ENCODE measurements at places on chromosomes 6 and 20. TPM values are rescaled to one million over a fixed set of nuclear protein-coding genes. Genes with fewer than 3 reads are reported as not detected.

DNA sequence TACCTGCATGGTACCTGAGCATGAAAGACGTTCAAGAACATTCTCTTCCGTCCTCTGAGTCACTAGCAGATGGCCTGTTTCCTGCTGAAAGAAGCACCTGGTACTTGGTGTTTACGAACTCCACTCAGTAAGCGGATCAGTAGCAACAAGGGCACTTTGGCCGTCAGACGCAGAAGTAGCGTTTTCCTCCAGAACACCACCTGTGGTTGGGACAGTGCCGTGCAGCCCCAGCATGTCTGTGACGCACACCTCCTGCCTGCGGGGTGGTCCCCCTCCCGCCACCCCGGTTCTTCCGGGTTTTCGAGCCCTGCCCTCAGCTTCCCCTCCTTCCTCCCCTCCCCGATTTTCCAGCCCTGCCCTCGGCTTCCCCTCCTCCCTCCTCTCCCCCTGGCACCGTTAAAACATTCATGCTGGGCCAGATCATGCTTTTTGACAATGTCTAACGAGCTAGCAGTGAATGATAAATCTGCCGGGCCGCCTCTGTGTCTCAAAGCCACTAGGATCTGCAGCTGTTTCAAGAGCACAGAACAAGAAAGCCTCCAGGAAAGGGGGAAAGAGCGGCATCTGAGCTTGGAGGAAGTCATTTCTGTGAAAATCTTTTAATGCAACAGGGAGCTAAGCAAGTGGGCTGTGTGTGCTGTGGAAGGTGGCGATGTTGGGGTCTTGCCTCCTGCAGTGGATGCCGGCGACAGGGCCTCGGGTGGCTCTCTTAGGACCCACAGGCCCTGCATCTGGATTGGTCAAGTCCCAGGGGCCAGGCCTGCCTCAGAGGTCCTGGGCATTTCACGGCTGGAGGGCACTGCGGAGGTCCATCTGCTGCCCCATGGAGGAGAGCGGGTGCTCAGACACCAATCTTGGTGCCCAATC is 207.9 kb downstream of the ERMARD start:
- peaks cover 19% of the 10 kb centered on the region for H3K27me3 ChIP-seq
- peak; percentile 56 for DNase-seq
- H3K27ac ChIP-seq = no peak overlapping the region

- no peaks in the 10 kb centered on the region for H3K36me3 ChIP-seq
- no peak overlapping the region for H3K27ac ChIP-seq
- no peak overlapping the region for H3K4me3 ChIP-seq
- DNase-seq = no peak
Measured at GRCh38 chr6:117280922-117281321, 15.6 kb downstream of the VGLL2 start.

- DNase-seq = no peak
- H3K27me3 ChIP-seq = peaks cover 4% of the 10 kb centered on the region
- no peak overlapping the region for H3K4me3 ChIP-seq
- no peaks in the 10 kb centered on the region for H3K36me3 ChIP-seq
Measured at GRCh38 chr20:40192081-40192480, 497.0 kb downstream of the MAFB start.

GRCh38 chr6:143507358-143508145 is 4.0 kb downstream of the FUCA2 start:
- peaks cover 29% of the 10 kb centered on the region for H3K4me1 ChIP-seq
- H3K36me3 ChIP-seq = peaks cover 5% of the 10 kb centered on the region
- no peak overlapping the region for H3K27ac ChIP-seq
- no peak overlapping the region for H3K4me3 ChIP-seq
- H3K27me3 ChIP-seq = no peaks in the 10 kb centered on the region

- no peaks in the 10 kb centered on the region for H3K27me3 ChIP-seq
- peak overlapping the region; percentile 81 for H3K27ac ChIP-seq
- DNase-seq = peak; percentile 87
- H3K4me3 ChIP-seq = peak overlapping the region; percentile 78
- H3K36me3 ChIP-seq = no peaks in the 10 kb centered on the region
- H3K4me1 ChIP-seq = peaks cover 25% of the 10 kb centered on the region
Measured at GRCh38 chr20:34709044-34709830, 5.1 kb downstream of the TP53INP2 start.

Gene KCNG1
- total RNA-seq = 1.6 TPM

DNA sequence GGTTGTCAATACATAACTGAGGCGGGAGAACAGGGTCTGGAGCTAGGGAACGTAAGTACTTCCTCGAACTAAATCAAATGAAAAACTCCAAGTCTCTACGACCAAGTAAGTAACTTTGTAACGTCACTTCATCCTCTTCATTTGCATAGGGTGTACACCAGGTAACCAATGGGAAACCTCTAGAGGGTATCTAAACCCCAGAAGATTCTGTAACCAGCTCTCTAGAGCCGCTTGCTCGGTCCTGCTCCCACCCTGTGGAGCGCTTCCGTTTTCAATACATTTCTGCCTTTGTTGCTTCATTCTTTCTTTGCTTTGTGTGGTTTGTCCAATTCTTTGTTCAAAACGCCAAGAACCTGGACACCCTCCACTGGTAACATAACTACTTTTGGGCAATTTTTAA is 133.5 kb upstream of the TMEM170B start:
- no peak overlapping the region for H3K27ac ChIP-seq
- no peak for DNase-seq
- no peak overlapping the region for H3K4me3 ChIP-seq
- no peaks in the 10 kb centered on the region for H3K36me3 ChIP-seq
- peaks cover under 1% of the 10 kb centered on the region for H3K4me1 ChIP-seq
- no peaks in the 10 kb centered on the region for H3K27me3 ChIP-seq

Gene SLC17A4
- total RNA-seq = not detected

DNA sequence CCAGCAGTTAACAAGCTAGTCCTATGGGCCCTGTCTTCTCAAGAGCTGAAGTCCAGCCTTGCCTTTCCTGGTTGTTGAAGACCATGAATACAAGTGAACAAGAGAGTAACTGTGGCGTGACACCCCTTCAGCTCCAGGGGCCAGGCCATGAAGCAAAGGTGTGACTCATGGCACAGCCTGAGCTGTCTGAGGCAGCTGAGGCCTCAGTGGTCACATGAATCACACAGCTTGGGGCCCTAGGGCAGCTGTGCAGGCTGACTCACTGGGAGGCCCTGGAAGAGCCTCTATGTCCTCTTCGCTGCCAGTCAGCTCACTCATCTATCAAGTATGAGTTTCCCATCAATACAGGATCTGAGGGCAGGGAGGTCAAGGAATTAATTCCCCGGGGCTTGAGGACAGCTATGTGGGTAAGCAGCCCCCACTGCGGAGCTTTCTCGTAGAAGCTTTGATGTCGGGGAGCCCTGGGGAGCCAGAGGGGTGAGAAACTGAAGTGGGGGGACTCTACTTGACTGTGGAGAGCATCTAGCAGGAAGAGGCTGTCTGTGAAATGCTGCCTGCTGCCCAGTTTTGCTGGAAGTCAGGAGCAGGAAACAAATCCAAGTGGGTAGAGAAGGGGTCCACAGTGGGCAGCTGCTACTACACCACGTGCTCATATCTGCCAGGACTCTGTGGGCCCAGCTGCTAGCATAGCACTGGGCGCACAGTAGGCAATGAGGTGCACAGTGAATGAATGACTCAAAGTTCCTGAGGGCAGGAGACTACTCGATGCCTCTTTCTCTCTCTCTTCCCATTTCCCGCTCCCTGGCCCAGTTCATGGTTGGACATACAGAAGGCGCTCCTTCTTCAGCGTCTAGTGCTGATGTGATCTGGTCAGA is 13.7 kb upstream of the FAM83C start:
- no peaks in the 10 kb centered on the region for H3K27me3 ChIP-seq
- peaks cover 64% of the 10 kb centered on the region for H3K4me1 ChIP-seq
- peak; percentile 94 for DNase-seq

- no peaks in the 10 kb centered on the region for H3K4me1 ChIP-seq
- H3K27me3 ChIP-seq = no peaks in the 10 kb centered on the region
- H3K27ac ChIP-seq = no peak overlapping the region
- no peak for DNase-seq
Measured at GRCh38 chr20:6590891-6591637, 176.4 kb upstream of the BMP2 start.

Gene NHSL1
- 0.53 TPM for total RNA-seq

DNA sequence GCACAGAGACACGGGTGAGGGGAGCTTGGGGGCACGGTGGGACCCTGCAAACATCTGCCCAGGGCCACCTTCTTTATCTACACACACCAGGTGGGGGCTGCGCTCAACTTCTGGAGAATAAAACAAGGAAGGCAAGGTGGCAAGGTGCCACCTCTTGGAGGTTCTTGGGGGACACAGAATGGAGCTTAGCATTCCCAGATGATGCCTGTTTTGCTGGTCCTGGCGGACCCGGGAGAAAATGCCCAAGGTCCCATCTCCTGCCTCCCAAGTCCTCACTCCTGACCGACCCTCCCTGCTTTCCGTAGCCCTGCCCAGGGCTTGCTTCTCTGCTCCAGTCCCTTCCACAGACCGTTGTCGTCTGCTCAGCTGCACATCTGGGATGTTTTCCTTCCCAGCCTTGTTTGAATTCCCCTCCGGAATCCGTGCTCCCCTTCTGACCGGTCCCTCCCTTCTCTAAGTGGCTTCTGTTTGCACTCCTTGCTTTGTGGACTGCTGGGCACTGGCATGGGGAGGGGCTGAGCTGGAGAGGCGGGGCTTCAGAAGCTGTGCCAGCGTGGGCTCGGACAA is 13.1 kb downstream of the ITPR3 start:
- H3K27ac ChIP-seq = no peak overlapping the region
- peaks cover 58% of the 10 kb centered on the region for H3K4me1 ChIP-seq
- no peak for DNase-seq
- H3K36me3 ChIP-seq = no peaks in the 10 kb centered on the region

DNA sequence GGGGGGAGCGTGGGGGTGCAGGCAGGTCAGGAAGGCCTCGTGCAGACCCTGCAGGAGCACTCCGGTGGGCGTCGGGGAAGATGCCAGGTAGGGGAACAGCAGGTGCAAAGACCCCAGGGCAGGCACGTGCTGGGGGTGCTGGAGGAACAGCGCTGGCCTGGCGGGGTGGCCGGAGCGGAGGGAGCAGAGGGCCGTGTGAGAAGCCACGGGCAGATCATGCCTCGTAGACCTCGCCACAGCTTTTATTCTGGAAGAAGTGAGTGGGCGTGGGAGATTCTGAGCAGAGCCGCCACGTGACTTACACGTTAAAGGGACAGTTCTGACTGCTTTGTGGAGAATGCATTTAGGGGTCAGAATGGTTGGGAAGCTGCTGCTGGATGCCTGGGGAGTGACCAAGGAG is 9.3 kb downstream of the NTSR1 start:
- no peak overlapping the region for H3K4me3 ChIP-seq
- no peak overlapping the region for H3K27ac ChIP-seq
- peaks cover 30% of the 10 kb centered on the region for H3K4me1 ChIP-seq
- H3K27me3 ChIP-seq = peaks cover 5% of the 10 kb centered on the region
- no peak for DNase-seq
- peaks cover 3% of the 10 kb centered on the region for H3K36me3 ChIP-seq

All from activated CD4-positive, alpha-beta memory T cell treated with anti-CD3 and anti-CD28 coated beads for 36 hours (primary cell).